Fibroblast of skin of left biceps (primary cell): ENCODE measurements at places on chromosomes 7 and 10.

GRCh38 chr10:45450866-45451265, 76.8 kb downstream of the ALOX5 start:
- DNase-seq, result no peak

GRCh38 chr10:30055226-30055662, 4.1 kb downstream of the JCAD start:
- DNase-seq, result no peak

GRCh38 chr7:21754963-21755362, 190.7 kb downstream of the CDCA7L start:
- no peak for DNase-seq

GRCh38 chr10:80075781-80076180, 2.7 kb upstream of the TMEM254 start:
- no peak for DNase-seq

DNA sequence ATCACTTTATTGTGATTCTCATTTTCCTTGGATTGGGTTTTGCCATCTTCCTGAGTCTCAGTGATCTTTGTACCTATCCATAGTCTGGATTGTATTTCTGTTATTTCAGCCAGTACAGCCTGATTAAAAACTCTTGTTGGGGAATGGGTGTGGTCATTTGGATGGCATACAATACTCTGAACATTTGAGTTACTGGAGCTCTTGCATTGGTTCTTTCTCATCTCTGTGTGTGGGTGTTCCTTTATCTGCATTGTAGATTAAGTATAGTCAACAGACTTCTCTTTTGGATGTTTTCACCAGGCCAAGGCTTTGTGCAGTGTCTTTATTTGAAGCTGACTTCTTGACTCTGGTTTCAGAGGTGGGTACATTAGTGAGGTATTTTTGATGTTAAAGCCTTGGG, 42.2 kb downstream of the RUNDC3B start:
- DNase-seq, result no peak

DNA sequence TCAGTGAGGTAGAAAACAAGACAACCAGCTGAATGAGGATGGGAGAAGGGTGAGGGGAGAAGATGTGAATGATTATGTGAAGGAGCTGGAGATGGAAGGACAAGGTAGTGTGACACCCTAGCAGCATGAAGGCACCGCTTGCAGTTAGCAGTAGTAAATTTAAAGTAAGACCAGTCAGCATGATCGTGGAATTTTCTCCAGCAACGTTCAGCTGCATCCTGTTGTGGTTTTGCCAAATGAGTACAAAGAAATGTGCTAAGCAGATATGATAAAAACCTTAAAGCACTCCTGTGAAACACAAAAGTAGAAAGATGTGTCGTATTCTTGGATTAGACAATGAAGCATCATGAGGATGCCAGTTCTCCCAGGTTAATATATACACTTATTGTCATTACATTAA, 34.1 kb upstream of the IFRD1 start:
- DNase-seq, result no peak

GRCh38 chr7:5064391-5065106, 18.9 kb downstream of the RBAK start:
- DNase-seq, result no peak

- DNase-seq, result no peak
These were observed 20.5 kb upstream of the ZNF273 start for GRCh38 chr7:64882341-64883112.

DNA sequence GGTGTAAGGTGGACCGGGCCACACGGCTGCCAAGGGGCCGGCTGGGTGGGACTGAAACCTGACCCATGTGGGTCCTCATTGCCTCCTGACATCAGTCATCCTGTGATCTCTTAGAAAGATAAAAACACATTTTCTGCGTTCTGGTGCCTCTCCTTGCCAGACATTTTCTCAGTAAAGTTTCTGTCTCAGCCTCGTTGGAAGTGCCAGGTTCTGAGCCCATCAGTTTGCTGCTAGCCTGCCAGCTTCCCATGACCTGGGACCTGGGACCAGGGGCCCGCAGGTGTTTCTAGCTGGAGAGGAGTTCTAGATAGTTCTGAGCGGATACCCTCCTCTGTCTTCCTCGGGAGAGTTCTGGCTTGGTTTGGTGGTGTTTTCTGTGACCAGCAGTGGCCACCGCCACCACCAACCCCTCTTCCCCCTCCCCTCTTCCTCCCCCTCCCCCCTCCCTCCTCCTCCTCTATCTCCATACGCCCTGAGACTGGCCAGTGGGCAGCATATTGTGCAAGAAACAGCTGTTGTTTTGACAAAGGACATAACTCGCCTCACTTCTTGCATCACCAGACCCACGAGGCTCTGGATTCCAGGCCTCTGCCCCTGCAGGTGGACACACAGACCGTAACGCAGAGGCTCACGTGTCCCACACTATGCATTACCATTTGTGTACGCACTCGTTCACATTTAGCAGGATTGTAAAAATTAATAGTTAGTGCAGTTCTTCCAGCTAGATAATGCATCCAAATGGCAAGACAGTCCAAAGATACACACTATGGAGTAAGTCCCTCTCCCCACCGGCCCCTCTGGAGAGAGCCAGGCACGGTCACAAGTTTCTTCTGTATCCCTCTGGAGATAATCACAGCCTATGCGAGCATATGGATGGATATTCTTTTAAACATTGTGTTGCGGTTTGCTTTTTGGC, 94.6 kb downstream of the CUX1 start:
- DNase-seq, result no peak

DNA sequence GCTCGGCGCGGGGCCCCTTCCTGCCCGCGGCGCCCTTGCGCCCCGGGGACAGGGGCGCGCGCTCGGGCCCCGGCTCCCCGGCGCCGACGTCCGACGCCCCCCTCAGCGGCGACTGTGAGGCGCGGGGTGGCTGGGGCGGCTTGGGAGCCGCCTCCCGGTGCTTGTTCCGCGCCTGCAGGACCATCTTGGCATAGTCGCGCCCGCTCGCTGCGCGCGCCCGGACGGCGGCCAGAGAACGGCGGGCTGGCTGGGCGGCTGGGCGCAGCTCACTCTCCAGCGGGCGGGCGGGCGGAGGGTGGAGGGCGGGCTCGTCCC, at the start of gene DPY19L1:
TSS of gene DPY19L1 (minus strand) at position 275 of the 315 bp plus-strand sequence. CDS start at position 184, 91 bp downstream.
- DNase-seq, result no peak

GRCh38 chr7:31251441-31251840, 89.1 kb downstream of the NEUROD6 start:
- DNase-seq, result no peak

GRCh38 chr7:15503603-15504290, 58.1 kb downstream of the AGMO start:
- DNase-seq, result no peak

DNA sequence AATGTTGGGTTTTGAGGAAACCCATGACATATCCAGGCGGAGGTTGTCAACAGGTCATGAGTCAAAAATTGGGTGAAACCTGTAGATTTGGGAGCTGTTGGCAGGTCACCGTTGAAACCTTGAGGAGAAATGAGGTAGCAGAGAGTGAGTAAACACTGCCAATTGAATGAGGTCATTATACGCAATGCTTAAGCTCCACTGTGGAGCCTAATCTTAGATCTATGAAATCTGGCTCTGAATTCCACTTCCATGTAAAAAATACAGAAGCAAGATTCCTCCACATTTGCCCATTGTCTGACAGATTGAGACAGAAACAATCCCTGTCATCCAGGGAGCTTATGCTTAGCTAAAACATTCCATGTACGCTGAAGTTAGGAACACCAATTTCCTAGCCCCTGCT, 76.0 kb upstream of the IL6 start:
- DNase-seq, result no peak

GRCh38 chr10:98186681-98187080, 52.2 kb downstream of the R3HCC1L start:
- no peak for DNase-seq

DNA sequence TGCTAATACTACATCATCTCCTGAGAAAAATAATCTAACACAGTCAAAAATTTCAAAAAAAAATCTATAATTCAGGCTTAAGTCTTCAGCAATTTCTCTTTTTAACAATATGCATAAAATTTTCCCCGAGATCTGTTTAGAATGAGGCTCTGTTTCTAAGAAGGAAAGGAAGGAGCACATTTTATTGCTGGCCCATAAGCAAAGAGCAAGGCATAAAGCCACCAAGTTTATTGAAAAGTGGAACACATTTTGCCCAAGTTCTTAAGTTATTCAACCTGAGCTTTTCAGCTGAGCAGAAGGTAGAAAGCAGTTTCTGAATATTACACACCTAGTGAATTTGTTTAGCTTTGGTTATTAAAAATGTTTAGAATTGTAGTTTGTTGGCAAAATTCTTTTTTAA, 73.9 kb downstream of the AGMO start:
- DNase-seq, result no peak

- DNase-seq, result no peak
These were observed 251.8 kb upstream of the NFE2L3 start for GRCh38 chr7:25900245-25900644.

GRCh38 chr10:49379596-49380410, 16.1 kb downstream of the DRGX start:
- no peak for DNase-seq

GRCh38 chr7:130831817-130832481, 97.9 kb upstream of the KLF14 start:
- DNase-seq, result no peak

DNA sequence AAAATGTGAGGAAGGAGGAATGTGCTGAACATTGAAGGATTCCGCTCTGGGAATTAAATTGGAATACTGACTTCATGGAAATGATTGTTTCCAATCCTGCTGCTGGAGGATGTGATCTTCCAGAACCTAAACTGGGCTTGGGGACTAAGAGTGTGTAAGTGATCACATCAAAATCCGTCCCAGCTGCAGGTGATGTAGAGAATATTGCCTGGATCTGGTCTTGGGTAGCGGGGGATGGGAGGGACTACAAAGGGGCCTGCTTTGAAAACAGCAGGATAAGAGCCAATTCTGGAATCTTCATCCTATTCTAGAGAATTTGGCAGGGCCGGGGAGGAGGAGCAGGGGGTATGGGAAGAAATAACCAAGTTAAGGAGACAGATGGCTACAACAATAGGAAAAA, 552.2 kb upstream of the FZD8 start:
- no peak for DNase-seq

DNA sequence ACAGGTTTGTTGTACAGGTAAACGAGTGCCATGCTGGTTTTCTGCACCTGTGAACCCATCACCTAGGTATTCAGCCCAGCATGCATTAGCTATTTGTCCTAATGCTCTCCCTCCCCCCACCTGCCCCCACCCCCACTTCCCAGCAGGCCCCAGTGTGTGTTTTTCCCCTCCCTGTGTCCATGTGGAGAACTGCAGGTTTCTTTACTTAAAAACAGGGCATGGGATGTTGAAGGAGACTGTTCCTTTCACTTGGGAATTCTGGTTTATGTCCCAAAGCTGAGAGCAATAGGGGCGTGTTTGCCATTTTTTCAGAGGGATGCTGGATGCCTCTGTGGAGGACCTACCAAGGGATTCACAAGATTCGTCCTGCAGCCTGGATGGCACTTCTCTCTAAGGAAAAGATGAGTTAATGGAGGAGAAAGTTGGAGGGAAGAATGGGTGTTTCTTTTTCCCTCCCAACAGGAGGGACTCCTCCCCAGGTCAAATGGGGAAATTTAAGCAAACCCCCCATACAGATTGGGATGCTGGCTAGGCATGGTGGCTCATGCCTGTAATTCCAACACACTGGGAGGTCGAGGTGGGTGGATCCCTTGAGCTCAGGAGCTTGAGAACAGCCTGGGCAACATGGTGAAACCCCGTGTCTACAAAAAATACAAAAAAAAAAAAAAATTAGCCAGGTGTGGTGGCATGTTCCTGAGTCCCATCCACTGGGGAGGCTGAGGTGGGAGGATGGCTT, 136.0 kb downstream of the GALNT17 start:
- no peak for DNase-seq

DNA sequence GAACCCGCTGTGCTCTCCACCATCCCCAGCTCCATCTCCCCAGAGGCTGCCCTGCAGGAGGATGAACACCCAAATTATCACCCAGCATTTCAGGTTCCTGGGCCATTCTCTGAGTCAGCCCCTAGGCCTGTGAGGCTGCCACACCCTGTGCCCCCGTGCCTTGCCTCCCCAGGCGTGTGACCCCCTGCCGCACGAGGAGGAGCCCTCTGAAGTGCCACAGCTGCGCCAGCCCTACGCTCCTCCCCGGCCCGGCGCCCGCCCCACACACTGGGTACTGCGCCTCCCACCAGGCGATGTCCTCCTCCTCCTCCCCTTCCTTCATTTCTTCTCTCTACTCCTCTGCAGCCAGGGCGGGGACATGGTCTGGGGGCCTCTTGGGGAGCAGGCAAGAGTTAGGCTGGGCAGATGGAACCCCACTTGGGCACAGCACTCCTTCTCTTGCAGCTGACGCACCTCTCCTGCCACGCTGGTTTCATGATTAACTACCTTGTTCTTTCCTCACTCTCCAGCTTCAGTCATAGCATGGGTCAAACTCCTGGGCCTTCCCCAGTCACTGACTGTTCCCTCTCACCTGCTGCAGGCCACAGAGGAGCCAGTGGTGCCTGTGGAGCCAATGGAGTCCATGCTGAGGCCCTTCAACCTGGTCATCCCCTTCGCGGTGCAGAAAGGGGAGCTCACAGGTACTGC, 12.7 kb upstream of the ATP6V1F start:
- no peak for DNase-seq

GRCh38 chr7:157621131-157621681, 284.4 kb downstream of the DNAJB6 start:
- DNase-seq, result no peak

- DNase-seq, result no peak
These were observed 24.8 kb downstream of the ARL4A start for GRCh38 chr7:12712236-12712635.

GRCh38 chr10:113103131-113103840, 153.2 kb downstream of the TCF7L2 start:
- DNase-seq, result peak; percentile 60

- no peak for DNase-seq
These were observed 39.8 kb upstream of the ZNF438 start for GRCh38 chr10:31071232-31072005.

DNA sequence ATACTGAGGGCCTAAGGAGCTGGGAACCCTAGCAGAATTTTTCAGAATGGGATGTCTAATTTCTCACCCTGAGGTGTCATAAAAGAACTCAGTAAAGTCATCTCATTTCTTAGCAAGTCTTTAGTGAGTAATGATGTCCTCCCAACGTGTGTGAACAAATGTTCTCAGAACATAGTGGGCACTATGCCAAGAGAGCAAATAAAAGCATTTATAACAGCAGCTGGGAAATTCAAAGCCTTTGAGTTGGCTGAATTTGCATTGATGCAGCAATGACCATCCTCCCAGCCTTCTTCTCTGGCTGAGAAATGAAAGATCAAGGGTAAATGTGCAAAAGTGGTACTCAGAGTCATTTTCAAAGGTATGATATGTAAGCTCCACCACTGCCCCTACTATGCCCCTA, 109.4 kb downstream of the FAM107B start:
- DNase-seq, result no peak
